ENCODE measurements at places on chromosomes 3 and 15.
A peak's percentile ranks its signal among the peaks of the same experiment; 100 is the strongest.

- no peaks in the 10 kb centered on the region for H3K27me3 ChIP-seq
- no peak for DNase-seq
- H3K27ac ChIP-seq, result no peak overlapping the region
- H3K4me3 ChIP-seq, result no peak overlapping the region
- H3K4me1 ChIP-seq, result no peaks in the 10 kb centered on the region
These were observed 390.5 kb downstream of the DIPK2A start for GRCh38 chr3:144362126-144362525.

DNA sequence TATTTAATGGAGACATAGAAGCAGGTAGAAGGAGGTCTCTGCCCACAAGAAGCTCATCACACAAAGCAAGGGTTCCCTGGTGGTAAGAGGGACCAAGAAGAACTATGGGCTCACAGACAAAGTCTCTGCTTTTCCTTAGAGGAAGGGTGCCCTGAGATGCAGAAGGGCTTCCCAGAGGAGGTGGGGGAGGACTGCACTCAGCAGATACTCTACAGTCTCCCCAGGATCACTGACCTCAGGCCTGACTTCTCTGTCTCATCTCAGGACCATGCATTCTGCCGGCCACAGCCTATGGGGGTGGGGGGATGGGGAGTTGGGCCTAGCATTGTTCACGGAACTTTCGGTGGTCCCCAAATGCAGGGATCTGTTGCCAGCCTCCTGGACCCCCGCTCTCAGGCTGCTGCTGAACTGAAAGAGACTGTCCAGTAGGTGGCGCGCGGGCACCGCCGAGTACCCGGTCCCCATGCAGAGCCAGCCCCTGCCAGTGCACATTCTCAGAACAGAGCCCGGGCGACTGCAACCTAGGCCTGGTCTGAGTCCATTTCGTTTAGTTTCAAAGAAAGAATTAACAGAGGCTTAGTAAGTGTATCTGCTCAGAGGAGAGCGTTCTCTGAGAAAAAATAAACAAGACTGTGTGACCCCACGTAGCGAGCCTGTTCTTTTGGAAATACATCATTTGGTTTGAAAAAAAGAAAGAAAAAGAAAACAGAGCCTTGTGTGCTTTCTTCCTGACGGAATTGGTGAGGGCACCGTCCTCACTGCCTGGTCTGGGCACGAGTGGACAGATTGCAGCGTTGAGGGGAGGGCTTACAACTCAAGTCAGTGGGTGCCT is 74.1 kb downstream of the LRTM1 start:
- no peak overlapping the region for H3K27ac ChIP-seq
- no peaks in the 10 kb centered on the region for H3K4me1 ChIP-seq
- no peak overlapping the region for H3K4me3 ChIP-seq
- no peaks in the 10 kb centered on the region for H3K27me3 ChIP-seq
- H3K36me3 ChIP-seq, result no peaks in the 10 kb centered on the region

- H3K27me3 ChIP-seq, result no peaks in the 10 kb centered on the region
- peak; percentile 66 for DNase-seq
- H3K36me3 ChIP-seq, result no peaks in the 10 kb centered on the region
- no peak overlapping the region for H3K4me3 ChIP-seq
- no peak overlapping the region for H3K27ac ChIP-seq
These were observed 64.2 kb upstream of the MYZAP start for GRCh38 chr15:57527382-57528091.

- no peak overlapping the region for H3K27ac ChIP-seq
- H3K27me3 ChIP-seq, result peaks cover 57% of the 10 kb centered on the region
- no peak overlapping the region for H3K4me3 ChIP-seq
- peaks cover 7% of the 10 kb centered on the region for H3K4me1 ChIP-seq
- no peaks in the 10 kb centered on the region for H3K36me3 ChIP-seq
- peak; percentile 90 for DNase-seq
These were observed 153.4 kb downstream of the LMLN start for GRCh38 chr3:198113206-198114053.

- DNase-seq, result no peak
- H3K27me3 ChIP-seq, result no peaks in the 10 kb centered on the region
- H3K36me3 ChIP-seq, result no peaks in the 10 kb centered on the region
These were observed 49.7 kb upstream of the SCAANT1 start for GRCh38 chr3:63961891-63962290.

- H3K4me3 ChIP-seq, result no peak overlapping the region
- H3K27ac ChIP-seq, result no peak overlapping the region
- DNase-seq, result no peak
- H3K36me3 ChIP-seq, result no peaks in the 10 kb centered on the region
- no peaks in the 10 kb centered on the region for H3K4me1 ChIP-seq
These were observed 245.6 kb downstream of the ADAMTS17 start for GRCh38 chr15:100096248-100096600.

- no peak overlapping the region for H3K27ac ChIP-seq
- no peaks in the 10 kb centered on the region for H3K36me3 ChIP-seq
- H3K4me3 ChIP-seq, result no peak overlapping the region
- H3K27me3 ChIP-seq, result no peaks in the 10 kb centered on the region
- no peaks in the 10 kb centered on the region for H3K4me1 ChIP-seq
These were observed 441.7 kb downstream of the TBL1XR1 start for GRCh38 chr3:176755552-176755951.

DNA sequence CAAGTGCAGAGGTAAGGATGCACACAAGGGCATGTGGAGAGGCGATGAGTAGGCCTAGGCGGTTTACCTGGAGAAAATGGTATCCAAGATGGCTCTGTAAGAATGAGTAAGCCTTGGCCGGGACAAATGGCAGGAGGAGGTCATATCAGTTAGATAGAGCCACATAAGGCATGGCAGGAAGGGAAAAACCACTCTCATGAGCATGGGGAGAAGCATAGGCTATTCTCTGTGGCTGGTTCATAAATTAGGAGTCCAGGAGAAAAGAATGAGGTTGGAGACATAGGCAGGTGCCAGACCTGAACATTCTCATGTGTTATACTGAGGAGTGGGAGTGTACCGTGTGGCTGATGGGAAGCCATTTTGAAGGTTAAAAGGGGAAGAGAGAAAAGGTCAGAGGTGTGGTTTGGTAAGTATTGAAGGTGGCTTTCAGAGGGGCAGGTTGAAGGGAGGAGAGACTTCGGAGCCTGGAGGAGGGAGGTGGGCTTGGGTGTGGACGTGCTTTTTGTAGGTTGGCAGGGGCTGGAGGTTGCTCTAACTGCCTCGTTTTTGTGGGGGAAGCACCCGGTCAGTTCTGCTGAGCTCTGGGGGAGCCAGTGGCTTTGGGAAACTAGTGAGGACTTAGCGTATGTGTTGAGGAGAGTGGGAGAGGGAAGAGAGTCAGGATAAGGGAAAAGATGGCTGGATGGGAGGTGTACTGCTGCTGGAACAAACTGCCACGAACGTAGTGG is 4.6 kb upstream of the FAM43A start:
- H3K36me3 ChIP-seq, result no peaks in the 10 kb centered on the region
- H3K27me3 ChIP-seq, result peaks cover 5% of the 10 kb centered on the region
- H3K27ac ChIP-seq, result no peak overlapping the region

DNA sequence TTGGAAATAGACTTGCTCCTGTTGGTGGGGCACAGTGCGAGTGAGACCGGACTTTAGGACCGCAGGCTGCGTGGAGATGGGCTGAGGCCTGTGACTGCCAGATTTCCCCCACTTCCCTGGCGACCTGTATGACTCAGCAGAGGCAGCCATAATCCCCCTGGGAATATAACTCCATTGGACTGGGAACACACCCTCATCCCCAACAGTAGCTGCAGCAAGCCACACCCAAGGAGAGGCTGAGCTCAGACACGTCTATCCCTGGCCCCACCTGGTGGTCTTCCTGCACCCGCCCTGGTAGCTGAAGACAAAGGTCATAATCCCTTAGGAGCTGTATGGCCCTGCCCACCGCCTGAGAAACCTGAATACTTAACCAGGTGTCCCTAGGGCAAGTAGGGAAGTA is 42.6 kb downstream of the DZIP1L start:
- no peak for DNase-seq
- H3K4me1 ChIP-seq, result no peaks in the 10 kb centered on the region
- H3K27me3 ChIP-seq, result no peaks in the 10 kb centered on the region
- H3K36me3 ChIP-seq, result no peaks in the 10 kb centered on the region
- H3K4me3 ChIP-seq, result no peak overlapping the region

DNA sequence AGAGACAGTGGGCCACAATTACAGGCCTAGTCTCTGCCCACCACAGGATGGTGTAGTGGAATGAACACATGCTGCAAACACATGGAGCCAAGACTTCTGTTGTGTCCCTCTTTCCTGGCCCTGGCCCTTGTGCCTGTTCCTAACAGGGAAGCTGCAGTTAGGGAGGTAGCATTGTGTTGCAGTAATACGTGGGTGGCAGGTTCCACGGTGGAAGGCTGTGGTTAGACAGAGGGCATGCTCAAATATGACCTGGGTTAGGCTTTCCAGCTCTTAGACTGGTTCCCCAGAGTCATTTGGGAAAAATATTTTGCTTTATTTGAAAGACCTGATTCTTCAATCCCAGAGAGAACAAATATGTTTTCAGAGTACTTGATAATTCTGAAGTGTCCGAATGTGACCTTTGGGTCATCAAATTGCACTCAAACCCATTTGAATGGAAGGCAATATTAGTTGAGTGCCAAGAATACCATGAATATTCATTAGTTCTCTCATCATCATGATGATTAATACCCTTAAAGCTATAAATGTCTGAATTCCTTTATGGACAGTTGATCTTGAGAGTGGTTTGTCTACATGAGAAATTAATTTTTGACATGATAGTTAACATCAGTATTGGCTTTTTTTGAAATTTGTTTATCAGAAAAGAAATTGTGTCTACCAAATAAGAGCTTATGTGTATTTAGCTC is 28.5 kb downstream of the PLAAT1 start:
- H3K4me3 ChIP-seq, result no peak overlapping the region
- H3K27me3 ChIP-seq, result no peaks in the 10 kb centered on the region
- no peak overlapping the region for H3K27ac ChIP-seq
- H3K4me1 ChIP-seq, result no peaks in the 10 kb centered on the region
- H3K36me3 ChIP-seq, result no peaks in the 10 kb centered on the region
- no peak for DNase-seq

DNA sequence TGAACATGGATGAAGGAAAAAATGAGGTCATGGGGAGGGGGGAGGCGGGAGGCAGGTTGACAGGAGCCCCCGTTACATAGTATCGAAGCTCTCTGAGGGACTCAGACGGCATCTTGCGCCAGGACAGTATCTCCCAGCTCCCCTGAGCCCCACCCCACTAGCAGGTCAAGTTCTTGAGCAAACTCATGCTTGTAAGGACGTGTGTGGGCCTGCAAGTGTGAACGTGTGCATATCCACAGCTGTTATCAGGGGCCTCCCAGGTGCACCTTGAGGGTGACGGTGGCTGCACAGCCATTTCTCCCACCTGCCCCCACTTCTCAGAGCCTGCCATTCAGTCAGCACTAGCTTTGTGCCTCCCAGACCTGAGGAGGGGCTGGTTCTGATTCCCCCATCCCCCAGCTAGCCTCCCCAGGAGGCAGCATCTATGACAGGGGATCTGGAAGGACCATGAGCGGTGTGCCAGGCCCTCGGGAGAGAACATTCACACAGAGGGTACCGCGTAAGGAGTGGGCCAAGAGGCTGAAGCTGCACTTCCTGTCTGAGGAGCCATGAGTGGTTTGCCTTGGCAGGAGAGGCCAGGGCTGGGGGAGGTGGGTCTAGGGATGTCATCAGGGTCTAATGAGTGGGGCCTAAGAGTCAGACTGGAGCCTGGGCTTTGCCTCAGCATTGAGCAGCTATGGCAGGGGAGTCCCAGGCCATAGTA is 2.9 kb downstream of the SEMA3F start:
- peaks cover 64% of the 10 kb centered on the region for H3K4me1 ChIP-seq
- DNase-seq, result peak; percentile 56
- peaks cover 47% of the 10 kb centered on the region for H3K27me3 ChIP-seq

- no peak for DNase-seq
- no peak overlapping the region for H3K4me3 ChIP-seq
- peaks cover 53% of the 10 kb centered on the region for H3K4me1 ChIP-seq
- H3K27me3 ChIP-seq, result no peaks in the 10 kb centered on the region
- no peak overlapping the region for H3K27ac ChIP-seq
These were observed 427.1 kb downstream of the SHQ1 start for GRCh38 chr3:72421126-72421525.

DNA sequence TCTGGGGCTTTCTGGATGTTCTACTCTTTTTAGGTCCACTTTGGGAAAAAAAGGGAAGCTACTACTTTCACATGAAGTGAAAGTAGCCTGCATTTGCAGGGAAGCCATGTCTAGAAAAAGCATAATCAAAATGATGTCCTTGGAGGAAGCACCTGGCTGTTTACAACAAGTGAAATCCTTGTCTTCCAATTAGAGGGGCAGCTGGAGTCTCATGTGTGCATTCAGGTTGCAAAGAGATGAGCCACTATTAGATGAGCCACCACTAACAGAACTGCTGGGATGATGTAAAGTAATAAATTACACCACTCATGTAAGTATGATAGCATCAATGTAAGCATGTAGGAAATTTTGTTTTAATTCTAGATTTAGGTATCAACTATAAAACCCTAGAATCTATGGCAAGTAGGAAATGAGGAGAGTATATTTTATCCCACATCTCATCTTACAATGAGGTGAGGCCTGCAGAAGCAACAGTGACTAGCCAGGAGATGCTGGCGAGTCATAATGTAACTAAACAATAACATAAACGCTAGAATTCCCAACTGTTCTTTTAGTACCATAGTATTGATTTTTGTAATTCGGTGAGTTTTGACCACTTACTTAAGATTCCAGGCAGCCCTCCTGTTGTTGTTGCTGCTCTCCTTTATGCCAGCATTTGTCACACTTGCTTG is 75.9 kb downstream of the TMEM108 start:
- no peaks in the 10 kb centered on the region for H3K4me1 ChIP-seq
- H3K36me3 ChIP-seq, result no peaks in the 10 kb centered on the region
- no peak for DNase-seq
- no peak overlapping the region for H3K4me3 ChIP-seq
- H3K27ac ChIP-seq, result no peak overlapping the region

GRCh38 chr3:21795921-21796320 is 44.9 kb upstream of the ZNF385D start:
- no peaks in the 10 kb centered on the region for H3K4me1 ChIP-seq
- no peak overlapping the region for H3K4me3 ChIP-seq
- no peaks in the 10 kb centered on the region for H3K27me3 ChIP-seq
- no peaks in the 10 kb centered on the region for H3K36me3 ChIP-seq
- DNase-seq, result no peak

DNA sequence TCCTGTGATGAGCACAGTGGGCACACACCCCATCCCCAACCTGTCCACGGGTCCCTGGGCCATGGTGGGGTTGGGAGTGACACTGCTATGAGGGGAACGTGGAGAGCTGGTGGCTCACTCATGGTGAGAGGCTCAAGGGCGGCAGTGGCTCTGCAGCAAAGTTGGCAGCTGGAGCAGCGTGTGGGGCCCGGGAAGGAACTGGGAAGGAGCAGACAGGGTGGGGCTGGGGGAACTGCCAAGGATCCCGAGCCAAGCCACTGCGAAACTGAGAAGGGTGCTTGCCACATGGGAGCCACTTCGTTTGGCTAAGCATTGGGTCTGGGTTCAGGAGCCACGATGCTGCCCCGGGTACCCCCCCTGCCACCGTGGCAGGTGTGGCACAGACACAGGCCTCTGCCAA is 80.1 kb downstream of the SNRK start:
- H3K27me3 ChIP-seq, result no peaks in the 10 kb centered on the region
- DNase-seq, result no peak
- H3K36me3 ChIP-seq, result no peaks in the 10 kb centered on the region
- no peaks in the 10 kb centered on the region for H3K4me1 ChIP-seq
- no peak overlapping the region for H3K4me3 ChIP-seq
